ENCODE measurements at places on chromosomes 7 and 10.

- peak; percentile 1 for DNase-seq
Observed at GRCh38 chr10:47027108-47027783, 116.0 kb downstream of the PTPN20 start.

GRCh38 chr10:1893941-1894340 lies 156.6 kb upstream of the ADARB2 start:
- DNase-seq = no peak

GRCh38 chr10:15169555-15170401 lies 1.3 kb upstream of the NMT2 start:
- DNase-seq = no peak

- no peak for DNase-seq
Observed at GRCh38 chr10:88312855-88313254, 270.3 kb downstream of the RNLS start.

DNA sequence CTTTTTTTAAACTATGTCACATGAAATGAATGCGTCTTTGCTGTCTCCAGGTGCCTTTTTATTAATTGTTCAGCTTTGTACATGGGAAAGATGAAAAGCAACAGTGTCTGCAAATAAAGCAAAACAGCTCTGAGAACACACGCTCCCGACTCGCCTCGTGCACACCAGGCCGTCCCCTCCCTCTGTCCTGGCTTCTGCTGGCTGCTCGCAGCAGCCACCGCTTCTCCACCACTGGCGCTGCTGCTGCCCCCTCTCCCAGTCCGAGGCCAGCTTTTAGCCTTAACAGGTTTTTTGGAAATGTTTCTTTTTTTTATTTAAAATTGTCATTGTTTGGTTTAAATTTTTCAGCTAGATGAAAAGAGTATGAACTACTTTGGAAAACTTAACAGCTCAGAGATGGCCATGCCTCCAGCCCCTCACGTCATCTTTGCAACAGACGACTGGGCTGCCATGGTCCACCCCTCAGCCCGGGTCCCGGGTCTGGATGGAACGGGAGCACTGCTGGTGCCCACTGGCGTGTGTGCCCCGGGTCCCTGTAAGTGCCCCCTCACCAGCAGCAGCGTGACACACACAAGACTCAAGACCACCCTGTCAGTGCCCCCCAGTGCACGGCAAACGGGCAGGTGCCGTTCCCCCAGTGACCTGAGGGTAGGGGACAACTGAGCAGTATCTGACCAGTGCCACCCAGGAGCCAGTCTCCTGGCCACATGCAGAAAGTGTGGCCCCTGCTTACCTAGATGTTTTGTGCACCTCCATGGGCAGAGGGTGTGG lies 415.6 kb upstream of the FOXK1 start:
- DNase-seq = no peak
